ENCODE measurements at places on chromosomes 3 and 15.

- no peak for DNase-seq
Measured at GRCh38 chr3:194446172-194446571, 40.6 kb downstream of the ATP13A3 start.

- no peak for DNase-seq
Measured at GRCh38 chr3:159829056-159829455, 159.6 kb upstream of the IL12A start.

GRCh38 chr3:73024836-73025235 is 28.2 kb downstream of the PPP4R2 start:
- DNase-seq: no peak

GRCh38 chr3:189941679-189942078 is 179.0 kb downstream of the P3H2 start:
- DNase-seq: peak; percentile 79

GRCh38 chr15:85414037-85414436 is 33.6 kb downstream of the AKAP13 start:
- no peak for DNase-seq

- DNase-seq: no peak
Measured at GRCh38 chr3:107689355-107689754, 166.6 kb downstream of the BBX start.

GRCh38 chr3:195524171-195524896 is 18.8 kb downstream of the PPP1R2 start:
- no peak for DNase-seq

DNA sequence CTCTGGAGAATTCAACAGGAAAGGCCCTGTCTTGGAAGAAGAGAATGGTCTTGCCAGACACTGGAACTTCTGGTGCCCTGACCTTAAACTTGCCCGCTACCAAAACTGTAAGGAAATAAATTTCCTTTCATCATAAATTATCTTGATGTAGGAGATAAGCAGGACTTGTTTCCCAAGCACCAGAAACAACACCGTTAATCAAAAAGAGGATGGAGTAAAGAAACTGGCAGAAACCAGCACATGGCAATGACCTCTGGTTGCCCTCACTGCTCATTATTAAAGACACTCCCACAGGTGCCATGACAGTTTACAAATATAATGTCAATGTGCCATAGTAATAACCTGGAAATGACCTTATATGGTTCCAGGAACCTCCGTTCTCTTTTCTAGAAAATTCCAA is 426.1 kb downstream of the EDEM1 start:
- no peak for DNase-seq

DNA sequence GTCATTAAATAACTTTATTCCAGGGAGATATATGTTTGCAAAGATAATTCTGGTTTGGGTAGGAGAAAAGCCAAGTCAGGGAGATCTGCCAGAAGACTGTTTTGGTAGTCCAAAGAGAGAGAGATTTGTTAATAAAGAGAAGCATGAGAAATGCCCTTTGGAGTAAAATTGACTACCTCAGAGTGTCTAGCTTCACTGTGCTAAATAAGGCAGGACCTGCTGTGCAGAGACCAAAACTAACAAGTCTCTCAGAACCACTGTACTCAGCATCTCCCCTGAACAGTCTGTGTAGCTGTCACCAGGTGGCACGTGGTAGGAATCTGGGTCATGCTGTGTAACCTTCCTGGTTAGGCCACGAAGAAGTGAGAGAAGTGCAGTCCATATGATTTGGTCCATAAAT is 31.6 kb upstream of the SLC35G2 start:
- peak; percentile 16 for DNase-seq

GRCh38 chr3:38374221-38374620 is 27.6 kb downstream of the XYLB start:
- DNase-seq: no peak

DNA sequence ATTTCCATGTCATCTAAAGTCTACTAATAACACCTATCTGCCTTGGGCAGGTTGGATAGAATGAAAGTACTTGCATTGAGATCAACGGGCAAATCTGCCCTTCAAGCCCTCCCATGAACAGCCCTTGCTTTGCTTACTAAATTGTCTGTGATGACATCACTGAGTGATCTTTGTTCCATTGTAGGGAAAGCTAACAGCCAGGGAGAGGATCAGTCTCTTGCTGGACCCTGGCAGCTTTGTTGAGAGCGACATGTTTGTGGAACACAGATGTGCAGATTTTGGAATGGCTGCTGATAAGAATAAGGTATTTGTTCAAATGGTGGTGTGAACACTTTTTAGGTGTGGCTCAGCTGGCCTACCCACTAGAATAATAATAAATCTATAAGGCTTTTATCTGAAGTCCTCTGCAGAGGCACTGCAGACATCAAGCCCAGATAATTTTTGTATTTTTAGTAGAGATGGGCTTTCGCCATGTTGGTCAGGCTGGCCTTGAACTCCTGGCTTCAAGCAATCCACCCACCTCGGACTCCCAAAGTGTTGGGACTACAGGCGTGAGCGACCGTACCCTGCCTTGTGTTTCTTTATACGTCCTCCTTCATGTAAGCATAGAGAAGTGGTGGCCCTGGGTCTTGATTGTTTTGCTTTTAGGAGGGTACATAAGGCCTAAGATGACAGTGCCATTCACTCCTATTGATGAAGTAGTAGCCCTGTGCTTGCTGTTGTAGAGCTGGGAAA is 5.7 kb downstream of the PCCB start:
- no peak for DNase-seq

- DNase-seq: no peak
Measured at GRCh38 chr3:122515020-122515468, 305 bp upstream of the KPNA1 start.

GRCh38 chr3:124266487-124266886 is 274.6 kb upstream of the ROPN1 start:
- no peak for DNase-seq

DNA sequence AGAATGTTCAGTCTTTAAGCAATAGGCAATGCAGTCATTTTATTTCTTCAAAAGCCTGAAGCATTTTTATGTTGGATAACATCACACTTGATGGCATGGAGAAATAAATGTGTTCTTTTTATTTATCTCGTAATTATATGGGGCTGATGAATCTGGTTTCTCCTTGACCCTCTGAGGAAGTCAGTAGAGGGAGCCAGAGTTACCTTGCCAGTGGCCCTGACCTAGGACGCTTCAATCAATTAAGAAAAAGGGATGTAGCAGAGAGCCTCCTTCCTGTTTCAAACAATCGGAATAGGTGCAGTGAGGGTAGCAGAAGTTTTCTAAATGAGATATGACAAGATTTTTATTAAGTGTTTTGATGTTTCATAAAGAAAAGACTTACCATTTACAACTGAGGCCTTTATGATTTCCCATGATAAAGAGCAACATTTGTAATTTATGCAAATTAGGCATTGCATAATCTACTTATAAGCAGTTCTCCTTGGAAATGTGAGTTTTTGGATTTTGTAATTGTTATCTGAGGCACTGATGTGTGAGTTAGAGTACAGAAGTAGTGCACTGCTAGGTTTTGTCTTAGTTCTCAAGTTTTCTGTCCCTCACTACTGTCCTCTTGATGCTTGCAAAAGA is 129.1 kb downstream of the RAP2B start:
- DNase-seq: peak; percentile 32

- DNase-seq: no peak
Measured at GRCh38 chr15:70670680-70671079, 92.7 kb downstream of the UACA start.

DNA sequence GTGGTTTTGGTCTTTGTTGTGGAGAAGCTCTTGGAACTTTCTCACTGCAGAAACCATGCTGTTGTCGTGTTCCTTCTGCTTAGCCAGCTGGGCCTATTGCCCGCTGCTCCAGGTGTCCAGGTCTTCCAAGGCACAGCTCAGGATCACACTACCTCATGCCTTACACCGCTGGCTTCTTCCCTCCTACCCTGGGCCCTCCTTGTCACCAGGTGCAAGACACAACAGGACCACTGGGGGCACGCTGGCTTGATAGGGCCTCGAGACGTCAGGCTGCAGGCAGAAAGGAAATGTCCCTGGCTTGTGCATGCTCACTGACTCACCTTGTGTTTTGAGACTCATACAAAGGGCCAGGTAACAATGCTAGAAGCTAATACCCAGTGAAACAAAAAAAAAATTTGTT is 32.3 kb downstream of the PAQR9 start:
- no peak for DNase-seq

DNA sequence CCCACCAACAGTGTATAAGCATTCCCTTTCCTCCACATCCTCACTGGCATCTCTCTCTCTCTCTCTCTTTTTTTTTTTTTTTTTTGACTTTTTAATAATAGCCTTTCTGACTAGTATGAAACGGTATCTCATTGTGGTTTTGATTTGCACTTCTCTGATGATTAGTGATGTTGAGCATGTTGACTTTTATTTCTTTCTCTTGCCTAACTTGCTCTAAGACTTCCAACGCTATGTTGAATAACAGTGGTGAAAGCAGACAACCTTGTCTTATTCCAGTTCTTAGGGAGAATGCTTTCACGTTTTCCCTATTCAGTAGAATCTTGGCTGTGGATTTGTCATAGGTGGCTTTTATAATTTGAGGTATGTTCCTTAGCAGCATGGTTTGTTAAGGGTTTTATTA is 249.4 kb upstream of the MDFIC2 start:
- DNase-seq: no peak

DNA sequence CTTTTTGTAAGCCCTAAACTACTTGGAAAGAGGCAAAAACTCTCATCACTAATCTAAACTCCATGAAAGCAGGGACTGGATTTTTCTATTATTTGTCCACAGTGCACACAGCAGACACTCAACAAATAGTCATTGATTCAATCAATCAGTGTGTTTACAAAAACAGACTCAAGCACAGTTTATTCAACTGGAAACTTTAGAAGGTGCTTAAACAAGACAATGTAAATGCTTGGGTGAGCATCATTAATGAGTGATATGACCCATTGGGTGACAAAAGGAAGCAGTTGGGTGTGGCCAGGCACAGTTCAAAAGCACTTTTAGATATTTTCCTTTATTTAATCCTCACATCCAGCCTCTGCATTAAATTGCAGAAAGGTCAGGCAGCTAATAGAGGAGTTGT is 32.0 kb upstream of the PPP4R2 start:
- DNase-seq: no peak

GRCh38 chr3:169243579-169243978 is 419.9 kb downstream of the MECOM start:
- DNase-seq: no peak

GRCh38 chr15:58981808-58982475 is 5.5 kb upstream of the RNF111 start:
- no peak for DNase-seq

DNA sequence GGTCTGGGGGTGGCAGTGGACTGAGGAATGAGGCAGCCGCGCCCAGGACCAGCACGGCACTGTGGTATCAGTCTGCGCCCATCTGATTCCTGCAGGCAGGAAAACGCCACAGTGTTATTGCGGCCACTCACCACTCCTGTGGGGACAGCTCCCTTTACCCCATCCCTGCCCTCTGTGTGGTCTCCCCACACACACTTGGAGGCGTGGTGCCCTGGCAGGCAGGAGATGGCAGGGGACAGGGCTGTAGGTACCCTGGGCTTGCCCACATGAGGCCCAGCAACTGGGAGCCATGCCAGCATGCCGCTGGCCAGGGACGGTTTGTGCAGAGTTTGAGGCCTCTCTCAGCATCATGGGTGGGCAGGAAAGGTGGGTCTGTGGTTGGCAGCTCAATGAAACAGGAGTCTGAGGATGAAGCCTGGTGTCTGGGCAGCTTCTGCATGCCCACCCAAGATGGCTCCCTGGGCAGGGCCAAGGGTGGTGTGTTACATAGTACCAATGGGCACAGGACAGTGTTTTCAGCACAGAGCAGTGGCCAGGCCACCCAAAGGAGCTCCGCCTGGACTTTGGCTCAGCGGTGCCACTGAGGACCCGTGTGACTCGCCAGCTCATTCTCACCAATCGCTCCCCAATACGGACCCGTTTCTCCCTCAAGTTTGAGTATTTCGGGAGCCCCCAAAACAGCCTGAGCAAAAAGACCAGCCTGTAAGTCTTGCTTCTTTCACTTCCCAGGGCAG is 27.2 kb downstream of the ACAA1 start:
- DNase-seq: no peak

DNA sequence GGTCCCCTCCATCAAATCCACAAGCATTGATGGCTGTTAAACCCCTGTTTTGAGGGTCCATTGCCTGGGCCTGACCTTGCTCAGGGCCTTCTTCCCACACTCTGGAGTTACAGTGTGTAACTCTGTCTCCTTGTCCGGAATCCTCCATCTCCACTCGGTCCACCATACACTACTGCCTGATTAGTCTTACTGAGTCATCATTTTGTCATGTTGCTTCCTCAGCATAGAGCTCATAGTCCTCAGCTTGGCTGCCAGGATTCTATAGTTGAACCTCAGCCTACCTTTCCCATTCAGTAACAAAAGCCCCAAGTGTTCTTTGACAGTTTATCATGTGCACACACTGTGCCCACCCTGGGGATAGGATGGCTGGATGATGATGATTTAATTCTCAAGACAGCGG is 113.0 kb downstream of the PDE8A start:
- DNase-seq: peak; percentile 49

- no peak for DNase-seq
Measured at GRCh38 chr3:112446343-112446742, 52.9 kb downstream of the BTLA start.

- no peak for DNase-seq
Measured at GRCh38 chr3:59082106-59082505, 32.3 kb upstream of the CFAP20DC start.

- no peak for DNase-seq
Measured at GRCh38 chr3:104291437-104291851, 1075.3 kb upstream of the ALCAM start.

DNA sequence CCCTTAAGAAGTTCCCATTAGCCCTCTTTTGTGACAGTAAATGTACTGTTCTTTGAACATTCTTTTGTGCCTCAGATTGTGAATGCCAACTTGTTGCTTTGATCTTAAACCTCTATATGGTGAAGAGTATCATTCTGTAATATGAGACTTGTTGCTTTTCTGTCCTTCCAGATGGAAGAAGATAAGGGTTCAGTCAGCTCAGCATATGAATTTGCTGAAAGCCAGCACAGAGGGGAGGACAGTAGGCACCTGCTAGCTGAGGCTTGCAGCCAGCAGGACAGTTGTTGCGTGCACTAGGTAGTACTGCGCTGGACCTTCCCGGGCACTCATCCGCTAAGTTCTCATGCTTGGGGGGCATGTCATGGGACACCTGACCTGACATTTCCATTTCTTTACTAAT is 74.7 kb downstream of the DCUN1D1 start:
- no peak for DNase-seq

- DNase-seq: peak; percentile 86
Measured at GRCh38 chr3:148146947-148147826, 550.5 kb upstream of the AGTR1 start.

DNA sequence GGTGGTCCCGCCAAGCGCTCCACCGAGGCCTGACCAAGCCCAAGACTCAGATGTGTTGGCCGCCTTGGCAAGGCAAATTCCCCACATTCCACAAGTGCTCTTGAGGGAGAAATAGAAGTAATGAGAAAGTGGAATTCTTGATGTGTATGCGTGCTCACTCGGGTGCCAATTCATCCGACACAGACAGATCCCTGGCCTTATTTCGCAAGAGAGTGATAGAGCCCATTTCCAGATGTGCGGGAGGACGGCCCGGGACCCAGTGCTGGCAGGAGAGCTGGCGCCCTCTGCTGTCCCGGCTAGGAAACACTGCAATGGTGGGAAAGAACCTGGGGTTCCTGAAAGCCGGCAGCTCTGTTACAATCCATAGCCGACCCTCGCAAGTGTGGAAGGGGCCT is 76.0 kb downstream of the HMG20A start:
- DNase-seq: peak; percentile 94
